ENCODE measurements at places on chromosomes 4 and X.

- DNase-seq: no peak
Measured at GRCh38 chrX:1595711-1596060, 4.3 kb downstream of the AKAP17A start.

DNA sequence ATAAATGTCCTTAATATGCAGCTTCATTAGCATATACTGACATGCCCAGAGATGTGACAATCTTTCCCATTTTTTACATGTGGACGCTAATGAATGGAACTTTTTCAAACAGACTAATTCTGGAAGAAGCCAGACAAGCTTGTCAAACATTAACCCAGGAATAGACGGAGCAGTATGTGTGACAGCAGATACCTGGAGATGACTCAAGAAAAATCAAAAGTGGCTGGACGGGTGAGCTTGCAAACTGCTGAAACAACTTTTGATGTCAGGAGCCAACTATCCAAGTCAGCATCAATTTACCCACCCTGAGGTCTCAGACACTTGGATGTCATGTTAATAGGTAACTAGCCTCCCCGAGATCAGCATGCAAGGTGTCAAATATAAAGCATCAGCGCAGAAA lies 183.0 kb downstream of the PACRGL start:
- no peak for DNase-seq

GRCh38 chr4:7944599-7945220 lies 5.0 kb upstream of the AFAP1 start:
- DNase-seq: no peak

GRCh38 chr4:146709956-146710355 lies 71.3 kb downstream of the POU4F2 start:
- DNase-seq: no peak

DNA sequence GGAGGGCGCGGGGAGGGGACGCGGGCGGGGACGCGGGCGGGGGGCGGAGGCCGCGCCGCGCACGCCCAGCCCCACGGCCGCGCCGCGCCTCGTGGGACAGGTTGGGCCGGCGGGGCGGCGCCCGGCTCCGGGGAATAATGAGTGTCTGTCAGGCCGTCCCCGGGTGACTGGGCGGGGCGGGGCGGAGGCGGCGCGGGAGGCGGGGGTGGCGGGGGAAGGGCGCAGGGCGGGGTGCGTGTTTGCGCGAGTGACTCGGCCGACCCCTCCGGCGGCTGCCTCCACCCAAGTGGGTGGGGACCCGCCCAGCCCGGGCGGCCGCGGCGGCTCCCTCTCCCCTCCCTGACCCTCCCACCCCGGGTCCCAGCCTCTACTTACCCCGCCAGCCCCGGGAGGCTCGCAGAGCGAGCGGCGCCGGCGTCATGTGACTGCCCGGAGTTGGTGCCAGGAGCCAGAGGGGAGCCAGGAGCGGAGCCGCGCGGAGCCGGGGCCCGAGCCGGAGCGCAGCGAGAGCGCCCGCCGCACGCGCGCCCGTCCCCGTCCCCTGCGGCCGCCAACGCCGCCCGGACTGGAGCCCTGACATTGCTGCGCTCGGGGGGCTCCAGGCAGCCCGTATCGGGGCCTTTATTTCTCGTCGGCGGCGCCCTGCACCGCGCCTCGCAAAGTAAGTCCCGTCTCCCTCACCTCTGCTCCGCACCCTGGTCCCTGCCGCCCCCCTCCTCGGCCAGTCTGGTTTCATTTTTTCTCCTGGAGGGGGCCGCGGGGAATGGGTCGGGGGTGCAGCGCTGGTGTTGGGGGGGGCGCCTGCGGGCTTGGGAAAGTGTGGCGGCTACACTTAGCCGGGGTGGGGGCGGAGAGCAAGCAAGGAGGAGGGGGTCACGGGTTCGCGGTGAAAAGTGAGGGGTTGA lies at the start of gene KLF3:
TSS of gene KLF3 (plus strand) at position 399 of the 905 bp plus-strand sequence. CDS start 16,427 bp downstream, outside the sequence.
- DNase-seq: peak; percentile 63

DNA sequence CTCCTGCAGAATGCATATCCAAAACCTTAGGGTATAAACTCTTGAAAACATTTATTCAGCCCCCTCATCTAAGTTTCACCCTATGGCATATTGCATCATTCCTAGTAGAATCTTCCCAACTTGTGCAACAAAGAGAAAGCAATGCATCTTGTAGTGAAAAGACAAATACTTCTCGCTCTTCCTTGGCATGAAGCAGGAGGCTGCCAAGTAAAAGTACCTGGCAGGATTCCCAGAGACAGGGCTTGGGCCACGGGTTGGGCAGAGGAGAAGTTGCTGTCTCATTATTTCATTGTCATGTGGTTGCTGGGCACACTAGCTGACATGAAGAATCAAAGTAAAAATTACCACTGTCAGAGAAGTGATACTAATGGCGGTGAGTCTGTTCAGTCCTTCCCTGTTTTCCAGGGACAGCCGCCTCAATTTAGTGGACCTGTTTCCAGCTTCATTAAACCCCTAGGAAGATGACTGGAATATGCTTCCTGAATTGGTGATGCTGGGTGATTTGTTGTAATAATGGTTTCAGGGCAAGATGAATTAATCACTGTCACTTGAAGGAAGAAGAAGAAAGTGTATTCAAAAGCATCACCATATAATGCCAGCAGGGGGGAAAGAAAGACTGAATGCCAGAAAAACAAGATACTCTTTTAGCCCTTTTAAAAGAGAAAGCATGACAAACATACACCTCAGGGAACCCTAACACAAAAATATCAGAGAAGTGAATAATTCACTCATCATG lies 380.5 kb upstream of the IGFBP7 start:
- DNase-seq: no peak

DNA sequence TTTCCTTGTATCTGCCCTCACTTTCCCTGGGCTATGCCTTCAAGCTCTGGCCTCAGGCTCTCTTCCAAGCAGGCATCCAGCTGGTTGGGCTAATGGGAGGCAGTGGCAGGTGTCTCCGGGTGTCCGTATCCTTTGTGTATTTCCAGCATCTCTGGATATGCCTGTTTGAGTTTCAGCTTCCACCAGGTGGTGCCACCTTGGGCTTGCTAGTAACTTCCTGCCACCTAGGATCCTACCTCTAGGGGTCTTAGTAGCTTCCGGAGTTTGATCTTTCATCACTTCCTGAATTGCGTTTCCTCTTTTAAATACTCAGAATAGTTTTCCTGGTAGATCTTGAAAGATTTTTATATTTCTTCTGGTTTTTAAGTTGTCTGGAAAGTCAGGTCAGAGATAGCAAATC lies 23.2 kb upstream of the ANOS1 start:
- no peak for DNase-seq

DNA sequence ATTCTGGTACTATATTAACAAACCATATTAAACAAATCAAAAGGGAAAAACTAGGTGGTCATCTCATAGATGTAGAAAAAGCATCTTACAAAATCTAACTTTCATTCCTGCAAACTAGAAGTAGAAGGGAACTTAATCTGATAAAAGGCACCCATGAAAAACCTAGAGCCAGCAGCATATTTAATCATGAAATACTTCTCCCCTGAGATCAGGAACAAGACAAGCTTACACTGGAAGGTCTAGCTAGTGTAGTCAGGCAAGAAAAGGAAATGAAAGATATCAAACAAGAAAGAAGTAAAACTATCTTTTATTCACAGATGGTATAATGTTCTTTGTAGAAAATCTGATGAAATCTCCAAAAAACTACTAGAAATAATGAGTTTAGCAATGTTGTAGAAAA lies 41.2 kb downstream of the ATP10D start:
- DNase-seq: no peak

- no peak for DNase-seq
Measured at GRCh38 chr4:24404281-24404680, 180.1 kb downstream of the DHX15 start.

GRCh38 chrX:123337886-123338639 lies 154.0 kb downstream of the GRIA3 start:
- DNase-seq: no peak

- DNase-seq: no peak
Measured at GRCh38 chr4:20288047-20288650, 36.4 kb downstream of the SLIT2 start.

DNA sequence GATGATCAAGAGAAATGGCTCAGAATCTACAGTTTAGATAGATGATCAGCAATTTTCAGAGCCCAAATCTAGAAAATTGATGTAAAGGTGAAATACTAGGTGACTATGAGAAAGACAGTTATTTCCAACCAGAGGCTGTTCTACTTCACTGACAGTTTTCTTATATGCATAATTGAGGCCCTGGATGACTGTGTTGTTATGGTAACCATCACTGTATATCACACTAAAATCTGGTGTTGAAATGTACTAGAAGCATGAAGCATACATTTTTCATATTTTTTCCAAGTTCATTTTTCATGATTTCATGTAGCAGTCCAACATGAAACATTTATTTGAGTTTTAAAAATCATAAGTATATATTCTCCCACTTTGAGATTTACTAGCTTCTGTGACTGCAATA lies 87.4 kb downstream of the ATXN3L start:
- DNase-seq: no peak

GRCh38 chrX:53086464-53086863 lies 4.3 kb downstream of the TSPYL2 start:
- DNase-seq: no peak

- no peak for DNase-seq
Measured at GRCh38 chrX:11687157-11687556, 21.4 kb upstream of the ARHGAP6 start.

DNA sequence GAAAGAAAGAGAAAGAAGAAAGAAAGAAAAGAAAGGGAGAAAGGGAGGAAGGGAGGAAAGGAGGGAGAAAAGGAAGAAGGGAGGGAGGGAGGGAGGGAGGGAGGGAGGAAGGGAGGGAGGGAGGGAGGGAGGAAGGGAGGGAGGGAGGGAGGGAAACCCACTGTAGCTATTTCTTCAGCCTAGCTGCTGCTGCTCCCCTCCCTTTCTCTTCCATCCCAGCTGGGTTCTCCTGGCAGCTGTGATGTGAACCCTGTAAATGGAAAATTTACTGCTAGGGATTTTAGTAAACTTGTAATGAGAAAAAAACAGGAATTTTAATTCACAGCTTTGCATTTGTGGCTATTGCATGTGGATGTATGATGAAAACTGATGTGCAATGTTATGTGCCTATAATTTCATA lies 8.0 kb downstream of the NR0B1 start:
- no peak for DNase-seq

GRCh38 chr4:127642169-127642568 lies 9.4 kb downstream of the INTU start:
- DNase-seq: no peak

DNA sequence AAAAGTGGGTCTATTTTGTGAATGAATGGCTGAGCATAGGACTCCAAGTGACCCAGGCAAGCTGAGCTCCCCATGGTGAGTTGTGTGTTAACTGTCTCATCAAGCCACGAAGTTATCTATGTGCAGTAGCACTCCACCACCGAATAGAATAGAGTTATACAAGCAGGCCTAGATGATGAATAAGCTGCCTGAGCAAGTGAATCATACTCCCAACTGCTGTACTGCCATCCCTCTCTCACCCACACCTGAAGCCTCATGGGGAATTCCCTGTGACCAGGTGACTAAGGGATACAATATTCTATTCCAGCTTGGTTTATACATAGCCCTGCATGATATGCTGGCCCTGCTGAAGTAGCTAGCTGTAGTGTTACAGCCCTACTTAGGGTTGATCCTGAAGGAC lies 38.7 kb downstream of the KDM5C start:
- peak; percentile 17 for DNase-seq

Data from H54 (cell line).